ENCODE measurements at places on chromosomes 2 and 18.

DNA sequence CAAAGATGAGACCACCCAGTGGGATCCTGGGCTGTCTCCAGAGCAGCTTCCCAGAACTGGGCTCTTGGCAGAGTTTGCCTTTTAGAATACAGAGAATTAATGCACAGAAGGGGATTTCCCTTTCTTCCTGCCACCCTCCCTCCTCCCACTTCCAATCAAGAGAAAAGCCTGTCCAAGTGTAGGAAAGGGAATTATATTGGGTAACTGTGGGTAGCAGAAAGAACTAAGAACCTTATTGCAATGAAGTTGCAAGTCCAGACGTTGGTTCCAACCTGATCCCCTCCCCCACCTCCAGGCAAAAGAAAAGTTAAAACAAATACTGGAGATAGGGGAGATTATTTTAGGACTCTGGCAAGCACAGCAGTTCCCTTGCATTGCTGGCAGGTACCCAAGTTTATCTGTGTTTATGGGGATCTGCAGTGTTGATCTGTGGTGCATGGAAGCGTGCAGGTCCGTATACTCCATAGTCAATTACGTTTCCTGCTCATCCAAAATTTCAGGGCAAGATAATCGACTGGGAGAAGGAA is 114.3 kb downstream of the PRKCE start:
- no peak for DNase-seq

GRCh38 chr2:63569740-63570139 is 18.5 kb downstream of the WDPCP start:
- no peak for DNase-seq

DNA sequence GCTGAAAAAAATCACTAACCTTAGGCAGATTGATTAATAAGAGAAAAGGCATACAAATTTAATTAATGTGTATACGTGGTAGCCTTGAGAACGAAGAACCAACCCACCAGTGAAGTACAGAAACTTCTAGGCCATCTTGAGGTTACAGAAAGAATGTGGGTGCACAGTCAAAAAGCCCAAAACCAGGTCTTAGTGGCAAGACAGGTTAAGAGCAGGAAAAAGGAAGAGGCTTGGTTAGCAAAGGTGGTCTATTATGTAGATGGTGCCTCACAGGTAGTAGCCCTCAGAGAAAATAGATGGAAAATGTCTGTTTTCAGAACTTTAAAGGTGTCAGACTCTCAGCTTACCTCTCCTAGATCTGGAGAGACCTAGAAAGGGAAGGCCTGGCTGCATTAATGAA is 22.0 kb upstream of the SLC35G4 start:
- no peak for DNase-seq

DNA sequence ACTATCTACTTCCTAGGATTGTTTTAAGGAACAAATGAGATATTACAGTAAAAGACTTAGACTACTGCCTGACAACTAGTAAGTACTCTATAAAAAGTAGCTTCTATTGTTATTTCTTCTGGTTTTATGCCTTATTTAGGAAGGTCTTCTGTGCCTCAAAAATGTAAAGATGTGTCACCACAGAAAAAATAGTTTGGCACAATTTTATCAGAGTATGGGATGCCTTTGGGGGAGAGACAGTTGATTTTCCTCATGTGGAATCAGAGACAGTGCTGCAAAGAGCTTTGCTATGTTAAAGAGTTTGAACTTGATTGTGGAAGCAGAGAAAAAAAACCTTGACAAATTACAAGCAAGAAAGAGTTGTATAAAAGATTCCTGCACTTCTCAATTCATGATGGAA is 98.4 kb downstream of the EHBP1 start:
- DNase-seq = no peak

GRCh38 chr2:168210216-168210894 is 37.0 kb downstream of the STK39 start:
- DNase-seq = no peak

GRCh38 chr2:207928079-207928478 is 97.2 kb downstream of the PLEKHM3 start:
- no peak for DNase-seq

GRCh38 chr2:129710670-129711495 is 268.6 kb upstream of the RAB6C start:
- DNase-seq = no peak

DNA sequence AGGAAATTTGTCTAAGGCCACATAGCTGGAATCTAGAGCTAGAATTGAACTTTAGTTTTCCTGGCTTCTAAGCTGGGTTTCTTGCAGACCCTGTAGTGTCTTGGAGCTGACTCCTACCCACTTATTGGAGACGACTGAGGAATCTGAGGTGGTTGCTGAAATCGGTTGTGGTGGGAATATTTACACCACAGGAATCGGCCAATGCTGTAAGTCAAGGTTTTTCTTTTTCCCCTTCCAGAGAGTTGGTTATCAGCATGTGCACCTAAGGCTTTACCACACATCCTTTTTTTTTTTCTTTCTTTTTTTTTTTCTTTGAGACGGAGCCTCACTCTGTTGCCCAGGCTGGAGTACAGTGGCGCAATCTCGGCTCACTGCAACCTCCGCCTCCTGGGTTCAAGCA is 9.4 kb downstream of the CABLES1 start:
- no peak for DNase-seq

DNA sequence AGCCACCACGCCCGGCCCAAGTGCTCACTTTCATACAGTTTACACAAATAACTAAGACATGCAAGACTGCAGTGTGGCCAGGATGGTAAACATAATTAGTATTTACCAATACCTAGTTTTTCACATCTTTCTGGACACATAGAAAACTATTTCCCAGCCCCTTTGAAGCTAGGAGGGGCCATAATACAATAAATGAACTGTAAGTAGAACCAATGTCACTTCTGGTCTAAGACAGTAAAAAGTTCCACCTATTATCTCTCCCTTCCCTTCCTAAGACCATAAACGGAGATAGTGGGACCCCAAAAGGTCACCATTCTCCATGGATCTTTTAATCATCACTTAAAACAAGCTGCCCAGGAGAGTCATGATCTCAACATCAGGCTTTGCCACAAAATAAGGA is 51.0 kb downstream of the NBAS start:
- no peak for DNase-seq

GRCh38 chr2:88765154-88765888 is 73.8 kb downstream of the RPIA start:
- peak; percentile 27 for DNase-seq

DNA sequence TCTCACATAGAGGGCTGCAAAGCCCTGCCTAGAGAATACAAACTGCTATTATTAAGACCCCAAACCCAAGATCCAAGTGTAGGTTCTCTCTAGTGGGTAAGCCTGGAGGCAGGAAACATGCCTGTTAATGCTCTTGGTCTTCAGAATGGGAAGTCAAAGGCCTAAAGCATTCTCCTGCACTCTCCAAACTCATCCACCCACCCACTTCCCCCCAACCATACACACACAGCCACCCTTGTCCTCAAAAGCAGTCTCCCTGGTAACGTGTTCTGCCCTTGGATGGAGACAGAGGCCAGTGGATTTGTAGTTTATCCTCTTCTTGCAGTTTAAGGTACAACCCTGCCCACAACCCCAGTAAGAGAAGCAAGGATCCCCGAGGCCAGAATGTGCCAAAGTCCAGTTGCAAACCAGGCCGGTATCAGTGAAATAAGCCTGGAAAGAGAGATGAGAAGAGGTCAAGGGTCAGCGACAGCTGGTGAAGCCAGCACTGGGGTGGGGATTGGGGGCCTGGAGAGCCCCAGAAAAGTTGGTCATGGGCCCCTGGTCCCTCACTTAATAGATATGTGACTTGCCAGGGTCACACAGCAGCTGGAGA is 23.0 kb downstream of the TMEM247 start:
- no peak for DNase-seq

Measured in DMS 273 treated with DMSO at 0.1 percent for 48 hours (cell line).